ENCODE measurements at places on chromosomes 13 and 19. TPM values are rescaled to one million over a fixed set of nuclear protein-coding genes. Genes with fewer than 3 reads are reported as not detected.

The CGB8 gene
- 0.31 TPM for total RNA-seq

The C19orf44 gene
- 2.8 TPM for total RNA-seq

DNA sequence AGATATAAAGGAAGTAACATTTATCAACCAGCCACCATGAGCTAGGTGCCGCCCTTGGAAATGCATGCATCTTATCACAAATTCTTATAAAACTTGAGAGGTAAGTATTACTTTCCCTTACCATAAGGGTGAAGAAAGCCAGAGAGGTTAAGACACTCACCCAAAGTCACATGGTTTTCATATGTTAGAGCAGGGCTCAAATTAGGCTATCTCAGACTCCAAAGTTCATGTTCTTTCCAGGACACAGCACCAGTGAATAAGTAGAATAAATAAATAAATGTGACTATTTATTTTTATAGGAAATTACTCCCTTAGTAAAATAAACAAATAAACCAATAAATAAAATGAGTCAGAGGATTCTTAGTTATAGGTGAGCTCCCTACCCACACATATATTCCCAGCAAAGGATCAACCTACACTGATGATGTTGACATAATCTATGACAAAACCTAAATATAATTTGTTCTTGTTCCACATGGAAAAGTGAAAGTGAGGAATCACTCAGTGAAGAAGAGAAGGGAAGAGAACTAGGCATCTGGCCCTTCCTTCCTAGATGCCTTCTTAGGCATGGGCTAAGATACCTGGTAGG, 27.2 kb downstream of the SPRY2 start:
- no peak overlapping the region for H3K27ac ChIP-seq
- DNase-seq = no peak
- no peaks in the 10 kb centered on the region for H3K27me3 ChIP-seq

DNA sequence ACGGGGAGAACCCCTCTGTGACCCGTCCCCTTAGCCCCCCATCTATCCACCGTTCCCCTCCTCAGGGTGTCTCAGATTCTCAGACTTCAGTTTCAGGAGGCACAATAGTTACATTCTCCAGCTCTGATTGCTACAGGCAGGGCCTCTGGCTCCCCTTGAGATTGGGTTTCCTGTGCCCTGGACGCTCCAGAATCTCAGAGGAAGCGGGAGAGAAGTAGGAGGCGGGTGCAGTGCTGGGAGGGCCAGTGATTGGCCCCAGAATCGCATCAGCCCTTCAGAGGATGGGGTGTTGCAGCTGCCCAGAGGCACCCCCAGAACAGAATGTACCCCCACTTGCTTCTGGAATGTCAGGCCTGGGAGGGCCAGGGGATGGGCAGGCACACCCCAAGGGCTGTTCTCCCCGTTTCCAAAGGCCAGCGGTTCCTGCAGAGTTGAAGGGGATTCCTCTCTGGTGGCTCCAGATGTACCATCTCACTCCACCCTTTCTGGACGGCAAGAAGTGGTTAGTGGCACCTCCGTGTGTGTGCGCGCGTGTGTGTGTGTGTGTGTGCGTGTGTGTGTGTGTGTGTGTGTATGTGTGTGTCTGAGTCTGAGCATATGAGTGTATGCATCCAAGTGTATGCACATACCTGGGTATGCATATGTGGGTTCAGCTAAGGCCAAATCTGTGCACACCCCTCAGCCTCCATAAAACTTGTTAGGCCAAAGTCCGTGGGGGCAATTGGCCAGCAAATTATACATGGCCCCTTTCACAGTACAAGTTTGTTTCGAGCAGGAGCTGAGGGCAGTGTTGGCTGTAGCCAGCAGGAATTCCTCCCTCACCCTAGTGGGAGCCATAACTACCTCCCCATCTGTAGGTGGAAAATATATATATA, 35.5 kb downstream of the LYL1 start:
- peaks cover 21% of the 10 kb centered on the region for H3K36me3 ChIP-seq
- no peak overlapping the region for H3K27ac ChIP-seq
- no peak overlapping the region for H3K4me3 ChIP-seq

DNA sequence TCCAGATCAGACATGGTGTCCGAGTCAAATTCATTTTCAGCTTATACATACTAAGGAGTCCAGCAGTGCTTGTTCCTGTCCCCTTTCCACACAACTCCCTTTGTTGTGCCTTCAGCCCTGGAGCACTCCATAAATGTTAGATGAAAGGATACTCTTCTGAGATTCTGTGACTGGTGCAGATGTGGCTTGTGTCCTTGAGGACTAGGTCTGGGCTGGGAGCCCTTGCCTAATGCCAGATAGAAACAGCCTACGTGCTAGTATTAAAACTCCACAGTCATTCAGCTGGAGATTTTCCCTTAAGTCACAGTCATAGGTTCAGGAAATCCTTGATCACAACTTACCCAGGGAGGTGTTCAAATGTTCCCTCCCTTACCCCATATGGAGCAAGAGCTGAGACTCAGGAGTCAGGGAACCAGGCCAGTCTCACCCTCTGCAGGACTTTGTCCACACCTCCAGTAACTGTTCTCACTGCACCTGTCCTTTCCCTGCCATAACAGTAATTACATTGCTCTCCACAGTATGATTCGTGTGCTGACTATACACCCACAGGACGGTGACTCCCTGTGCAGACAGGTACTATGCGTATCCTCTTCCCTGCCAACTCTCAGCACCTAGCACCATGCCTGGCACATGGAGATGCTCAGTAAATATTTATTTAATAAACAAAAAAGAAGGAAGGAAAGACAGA, 15.5 kb upstream of the SERPINE3 start:
- H3K4me1 ChIP-seq = no peaks in the 10 kb centered on the region
- no peak overlapping the region for H3K4me3 ChIP-seq
- DNase-seq = no peak
- H3K36me3 ChIP-seq = no peaks in the 10 kb centered on the region
- H3K27ac ChIP-seq = no peak overlapping the region

- H3K27me3 ChIP-seq = no peaks in the 10 kb centered on the region
- no peak for DNase-seq
- H3K4me3 ChIP-seq = no peak overlapping the region
- H3K4me1 ChIP-seq = no peaks in the 10 kb centered on the region
- no peaks in the 10 kb centered on the region for H3K36me3 ChIP-seq
- H3K27ac ChIP-seq = no peak overlapping the region
Observed at GRCh38 chr13:106425661-106426060, 109.8 kb downstream of the EFNB2 start.

DNA sequence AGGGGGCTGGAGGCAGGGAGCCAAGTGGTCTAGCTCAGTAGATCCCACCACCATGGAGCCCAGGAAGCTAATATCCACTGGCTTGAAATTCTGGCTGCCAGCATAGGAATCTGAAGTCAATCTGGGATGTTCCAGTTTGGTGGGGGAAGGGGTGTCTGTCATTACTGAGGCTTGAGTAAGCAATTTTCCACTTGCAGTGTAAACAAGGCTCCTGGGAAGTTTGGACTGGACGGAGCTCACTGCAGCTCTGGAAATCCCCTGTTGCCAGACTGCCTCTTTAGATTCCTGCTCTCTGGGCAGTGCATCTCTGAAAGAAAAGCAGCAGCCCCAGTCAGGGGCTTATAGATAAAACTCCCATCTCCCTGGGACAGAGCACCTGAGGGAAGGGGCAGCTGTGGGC, 349.2 kb upstream of the KLHL1 start:
- H3K27me3 ChIP-seq = no peaks in the 10 kb centered on the region
- H3K27ac ChIP-seq = no peak overlapping the region
- H3K4me3 ChIP-seq = no peak overlapping the region
- H3K36me3 ChIP-seq = no peaks in the 10 kb centered on the region
- no peaks in the 10 kb centered on the region for H3K4me1 ChIP-seq

GRCh38 chr13:24276306-24276705, 33.1 kb upstream of the C1QTNF9 start:
- no peak overlapping the region for H3K4me3 ChIP-seq
- H3K27ac ChIP-seq = no peak overlapping the region
- peaks cover 31% of the 10 kb centered on the region for H3K4me1 ChIP-seq
- H3K27me3 ChIP-seq = no peaks in the 10 kb centered on the region
- peak; percentile 26 for DNase-seq
- H3K36me3 ChIP-seq = no peaks in the 10 kb centered on the region

DNA sequence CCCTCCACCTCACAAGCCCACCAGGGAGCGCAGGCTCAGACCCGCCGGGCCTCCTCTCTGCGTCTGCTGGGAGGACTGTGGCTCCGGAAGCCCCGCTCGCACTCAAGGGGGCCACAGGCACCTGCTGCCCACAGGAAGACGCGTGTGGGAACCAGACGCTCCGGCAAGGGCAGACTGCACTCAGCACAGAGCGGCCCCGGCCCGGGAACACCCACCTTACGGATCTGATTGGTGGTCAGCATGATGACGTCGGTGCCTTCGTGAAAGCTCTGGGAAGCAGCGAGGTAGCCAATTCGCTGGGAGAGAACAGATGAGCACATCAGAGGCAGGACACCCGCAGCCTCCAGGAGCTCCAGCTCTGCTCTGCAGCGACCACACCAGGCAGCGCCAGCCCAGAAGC, 14.6 kb downstream of the AP3D1 start:
- no peaks in the 10 kb centered on the region for H3K27me3 ChIP-seq
- peaks cover 21% of the 10 kb centered on the region for H3K4me1 ChIP-seq
- H3K4me3 ChIP-seq = no peak overlapping the region
- DNase-seq = no peak
- H3K27ac ChIP-seq = no peak overlapping the region
- peaks cover 49% of the 10 kb centered on the region for H3K36me3 ChIP-seq

DNA sequence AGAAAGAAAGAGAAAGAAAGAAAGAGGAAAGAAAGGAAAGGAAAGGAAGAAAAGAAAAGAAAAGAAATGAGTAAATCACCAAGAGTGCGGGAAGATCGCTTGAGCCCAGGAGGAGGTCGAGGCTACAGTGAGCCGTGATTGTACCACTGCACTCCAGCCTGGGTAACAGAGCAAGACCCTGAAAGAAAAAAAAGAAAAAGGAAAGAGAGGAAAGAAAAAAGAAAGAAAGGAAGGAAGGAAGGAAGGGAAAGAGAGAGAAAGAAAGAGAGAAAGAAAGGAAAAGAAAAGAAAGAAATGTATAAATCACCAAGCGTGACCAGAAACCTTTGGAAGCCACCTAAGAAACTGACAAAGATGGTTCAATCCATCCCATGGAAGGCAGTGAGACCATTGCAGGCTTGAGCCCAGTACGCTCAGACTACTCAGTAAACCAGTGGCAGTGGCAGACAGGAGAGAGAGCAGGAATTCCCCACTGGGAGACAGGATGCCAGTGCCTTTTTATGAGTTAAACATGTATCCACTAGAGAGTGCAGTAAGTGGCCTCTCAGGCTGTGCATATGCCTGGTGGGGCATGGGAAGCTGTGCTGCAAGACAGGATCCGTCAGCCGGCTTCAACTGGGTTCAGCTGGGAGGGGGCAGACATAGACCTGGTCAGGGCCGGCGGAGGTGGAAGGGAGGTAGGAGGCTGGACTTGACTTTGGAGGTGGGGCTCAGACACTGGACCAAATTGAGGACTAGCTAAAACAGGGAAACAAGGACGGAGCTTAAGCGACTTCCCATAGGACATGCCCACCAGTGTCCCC, 4.8 kb downstream of the GPR42 start:
- H3K36me3 ChIP-seq = no peaks in the 10 kb centered on the region
- no peak for DNase-seq
- no peak overlapping the region for H3K27ac ChIP-seq
